Prostate gland (tissue), 2 donors: ENCODE measurements at places on chromosomes 12 and 14. TPM values are rescaled to one million over a fixed set of nuclear protein-coding genes. Genes with fewer than 3 reads are reported as not detected.

DNA sequence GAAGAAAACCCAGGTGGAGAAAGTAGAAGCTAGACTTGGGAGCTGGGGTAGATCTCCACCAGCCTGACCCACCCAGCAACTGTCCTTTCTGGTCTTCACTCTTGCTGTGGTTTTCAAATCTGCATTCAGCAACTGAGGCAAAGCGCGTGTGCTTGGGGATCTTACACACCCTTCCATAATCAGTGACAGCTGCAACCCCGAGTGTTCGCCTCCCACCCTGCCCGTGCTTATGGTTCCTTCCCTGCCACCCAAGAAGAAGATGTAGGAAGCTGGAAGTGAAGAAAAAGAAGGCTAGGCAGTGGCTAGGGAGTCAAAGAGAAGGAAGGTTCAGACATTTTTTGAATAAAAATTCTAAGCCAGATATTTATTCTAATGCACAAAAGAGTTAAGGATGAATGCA, 162.6 kb upstream of the CCND2 start:
- H3K36me3 ChIP-seq: no peaks in the 10 kb centered on the region
- H3K4me1 ChIP-seq: no peaks in the 10 kb centered on the region
- no peak for DNase-seq
- H3K4me3 ChIP-seq: no peak overlapping the region
- no peak overlapping the region for H3K27ac ChIP-seq
- H3K27me3 ChIP-seq: peaks cover 4% of the 10 kb centered on the region

- no peaks in the 10 kb centered on the region for H3K27me3 ChIP-seq
- H3K4me3 ChIP-seq: no peak overlapping the region
- no peak for DNase-seq
These were observed 33.3 kb downstream of the TTC7B start for GRCh38 chr14:90782892-90783291.

- H3K36me3 ChIP-seq: peaks cover 9% of the 10 kb centered on the region
- H3K27me3 ChIP-seq: no peaks in the 10 kb centered on the region
- H3K4me3 ChIP-seq: no peak overlapping the region
These were observed 28.4 kb downstream of the AREL1 start for GRCh38 chr14:74684434-74684833.

GRCh38 chr14:64444140-64444539, 21.2 kb upstream of the AKAP5 start:
- H3K36me3 ChIP-seq: no peaks in the 10 kb centered on the region
- H3K27me3 ChIP-seq: no peaks in the 10 kb centered on the region
- H3K4me1 ChIP-seq: no peaks in the 10 kb centered on the region
- no peak overlapping the region for H3K27ac ChIP-seq
- DNase-seq: no peak
- H3K4me3 ChIP-seq: no peak overlapping the region

DNA sequence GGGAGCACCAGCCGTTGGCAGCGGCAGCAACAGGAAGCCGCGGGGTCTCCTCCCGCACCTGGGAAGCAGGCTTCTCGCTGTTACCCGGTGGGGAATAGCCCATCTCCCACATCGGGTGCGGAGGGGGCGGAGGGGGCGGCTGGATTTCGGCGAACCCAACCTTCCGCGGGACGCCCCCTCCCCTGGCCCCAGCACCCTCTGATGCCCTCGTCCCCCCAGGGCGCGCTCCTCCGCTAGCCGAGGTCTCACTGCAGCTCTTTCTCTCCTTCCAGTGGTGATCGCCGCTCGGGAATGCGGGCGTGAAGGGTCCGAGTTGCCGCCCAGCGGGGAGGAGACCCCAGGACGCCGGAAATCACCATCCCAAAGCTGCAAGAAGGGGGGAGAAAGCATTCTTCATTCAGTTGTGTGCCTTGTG, 303 bp downstream of the SAMD4A start:
- H3K4me1 ChIP-seq: no peaks in the 10 kb centered on the region
- no peaks in the 10 kb centered on the region for H3K27me3 ChIP-seq
- peak overlapping the region; percentile 93 for H3K27ac ChIP-seq
- H3K36me3 ChIP-seq: no peaks in the 10 kb centered on the region
- peak; percentile 24 for DNase-seq
- H3K4me3 ChIP-seq: peak overlapping the region; percentile 65

DNA sequence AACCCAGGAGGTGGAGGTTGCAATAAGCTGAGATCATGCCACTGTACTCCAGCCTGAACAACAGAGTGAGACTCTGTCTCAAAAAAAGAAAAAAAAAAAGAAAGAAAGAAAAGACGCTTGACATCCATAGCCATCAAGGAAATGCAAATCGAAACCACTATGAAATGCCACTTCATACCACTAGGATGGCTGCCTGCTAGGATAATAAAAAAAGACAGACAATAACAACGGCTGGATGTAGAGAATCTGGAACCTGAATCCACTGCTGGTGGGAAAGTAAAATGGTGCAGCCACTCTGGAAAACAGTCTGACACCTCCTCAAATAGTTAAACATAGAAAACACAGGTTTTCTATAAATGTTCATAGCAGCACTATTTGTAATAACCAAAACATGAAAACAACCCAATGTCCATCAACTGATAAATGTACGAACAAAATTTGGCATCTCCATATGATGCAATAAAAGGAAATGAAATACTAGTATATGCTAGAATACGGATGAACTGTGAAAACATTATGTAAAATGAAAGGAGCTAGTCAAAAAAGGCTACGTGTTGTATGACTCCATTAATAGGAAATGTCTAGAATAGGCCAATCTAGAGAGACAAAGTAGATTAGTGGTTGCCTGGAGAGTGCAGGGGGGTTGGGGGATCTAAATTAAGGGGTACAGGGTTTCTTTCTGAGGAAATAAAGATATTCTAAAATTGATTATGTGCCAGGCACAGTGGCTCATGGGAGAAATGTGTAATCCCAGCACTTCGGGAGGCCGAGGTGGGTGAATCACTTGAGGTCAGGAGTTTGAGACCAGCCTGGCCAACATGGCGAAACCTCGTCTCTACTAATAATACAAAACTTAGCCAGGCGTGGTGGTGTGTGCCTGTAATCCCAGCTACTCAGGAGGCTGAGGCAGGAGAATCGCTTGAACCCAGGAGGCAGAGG, 9.7 kb downstream of the WSB2 start:
- no peaks in the 10 kb centered on the region for H3K36me3 ChIP-seq
- H3K4me1 ChIP-seq: no peaks in the 10 kb centered on the region
- peak overlapping the region; percentile 49 for H3K27ac ChIP-seq
- DNase-seq: no peak
- H3K4me3 ChIP-seq: no peak overlapping the region

GRCh38 chr14:70714055-70714550, 72.4 kb downstream of the TTC9 start:
- no peaks in the 10 kb centered on the region for H3K27me3 ChIP-seq
- no peak overlapping the region for H3K27ac ChIP-seq
- no peak overlapping the region for H3K4me3 ChIP-seq
- no peaks in the 10 kb centered on the region for H3K4me1 ChIP-seq
- DNase-seq: peak; percentile 46
- no peaks in the 10 kb centered on the region for H3K36me3 ChIP-seq

DNA sequence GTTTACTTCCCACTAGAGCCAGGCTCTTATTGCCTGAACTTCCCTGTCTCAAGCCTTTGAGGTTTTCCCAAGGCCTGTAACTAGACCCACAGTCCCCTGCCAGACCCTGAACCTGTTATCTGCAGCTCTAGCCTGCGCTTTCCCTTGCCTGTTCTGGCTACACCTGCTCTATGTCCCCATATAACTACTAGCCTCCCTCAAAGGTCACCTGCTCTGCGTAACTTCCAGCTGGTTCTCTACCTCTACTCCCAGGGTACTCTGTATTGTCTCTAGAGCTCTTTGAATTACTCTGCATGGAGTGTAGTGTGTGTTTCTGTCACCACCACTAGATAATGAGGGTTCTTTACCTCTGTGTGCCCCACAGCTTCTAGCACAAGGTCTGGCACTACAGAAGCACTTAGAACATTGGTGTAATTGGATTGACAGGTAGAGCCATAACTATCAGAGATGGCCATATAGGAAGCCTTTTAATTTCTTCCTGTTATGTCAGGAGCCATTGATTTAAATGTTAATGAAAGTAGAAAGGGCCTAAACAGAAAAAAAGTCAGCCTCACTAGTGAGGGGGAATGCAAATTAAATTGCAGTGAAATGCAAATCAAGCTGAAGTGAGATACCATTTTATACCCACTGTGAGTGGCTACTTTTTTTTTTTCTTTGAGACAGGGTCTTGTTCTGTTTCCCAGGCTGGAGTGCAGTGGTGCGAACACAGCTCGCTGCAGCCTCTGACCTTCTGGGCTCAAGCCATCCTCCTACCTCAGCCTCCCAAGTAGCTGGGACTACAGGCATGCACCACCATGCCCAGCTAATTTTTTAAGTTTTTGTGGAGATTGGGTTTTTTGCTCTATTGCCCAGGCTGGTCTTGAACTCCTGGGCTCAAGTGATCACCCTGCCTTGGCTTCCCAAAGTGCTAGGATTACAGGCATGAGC, 47.8 kb downstream of the EID3 start:
- H3K4me3 ChIP-seq: no peak overlapping the region
- H3K36me3 ChIP-seq: peaks cover 3% of the 10 kb centered on the region
- DNase-seq: no peak
- H3K27ac ChIP-seq: no peak overlapping the region
- no peaks in the 10 kb centered on the region for H3K4me1 ChIP-seq
- no peaks in the 10 kb centered on the region for H3K27me3 ChIP-seq

Gene RAP1B
- 145 TPM for total RNA-seq

Gene RILPL1
- 8.6 TPM for total RNA-seq
